ENCODE measurements at places on chromosomes 6 and 20. TPM values are rescaled to one million over a fixed set of nuclear protein-coding genes. Genes with fewer than 3 reads are reported as not detected.

DNA sequence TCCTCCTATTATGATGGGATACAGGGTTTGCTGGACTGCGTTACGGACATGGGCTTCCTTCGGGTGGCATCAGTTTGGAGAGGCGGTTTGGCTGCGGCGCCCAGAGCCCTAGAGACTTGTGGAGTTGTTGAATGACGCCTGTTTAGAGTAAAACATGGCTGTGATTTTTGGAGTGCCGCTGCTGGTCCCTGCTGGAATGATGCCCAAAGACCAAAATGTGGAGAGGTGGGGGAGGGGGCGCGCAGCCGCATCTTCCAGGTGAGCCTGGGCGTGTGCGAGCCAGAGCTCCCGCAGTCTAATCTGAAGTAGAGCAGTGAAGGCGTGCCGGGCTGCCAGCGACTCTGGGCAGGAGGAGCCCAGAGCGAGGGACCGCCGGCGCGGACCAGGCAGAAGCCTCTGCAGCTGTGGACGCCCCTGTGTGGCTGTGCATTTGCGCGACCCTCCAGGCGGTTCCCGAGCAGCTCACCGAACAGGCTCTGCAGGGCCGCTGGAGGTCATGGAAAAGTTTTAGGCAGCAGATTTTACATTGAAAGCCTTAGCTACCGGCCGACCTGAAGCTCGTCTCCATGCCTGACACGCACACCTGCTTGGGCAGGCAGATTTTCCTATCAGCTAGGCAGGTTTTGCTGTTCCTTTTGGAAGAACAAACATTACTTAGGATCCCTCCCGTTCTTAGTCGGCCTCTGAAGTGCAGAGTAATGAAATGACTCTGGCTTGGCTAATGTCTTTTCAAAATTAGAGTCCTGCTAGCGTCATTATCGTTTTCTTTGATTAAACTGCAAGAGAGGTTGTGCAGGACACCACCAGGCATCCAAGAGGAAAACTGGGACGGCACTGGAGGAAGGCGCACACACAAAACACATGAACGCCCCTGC lies 298.2 kb downstream of the PHACTR1 start:
- DNase-seq, result no peak

DNA sequence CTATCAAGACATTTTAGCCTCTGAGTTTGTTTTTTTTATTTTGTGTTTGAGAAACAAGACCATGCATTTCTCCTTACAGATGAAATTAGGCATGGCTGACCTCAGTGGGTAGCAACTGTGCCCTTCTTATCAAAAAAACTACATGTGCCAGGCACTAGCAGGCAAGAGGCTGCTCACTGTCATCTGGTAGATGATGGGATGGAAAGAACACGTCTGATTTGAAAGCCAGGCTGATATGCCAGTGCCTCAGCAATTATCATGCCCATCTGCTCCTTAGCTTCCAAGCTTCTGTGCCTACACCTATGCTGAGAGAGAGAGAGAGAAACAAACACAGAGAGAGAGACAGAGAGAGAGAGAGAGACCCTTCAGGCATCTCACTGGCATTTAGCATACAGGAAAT lies 149.9 kb downstream of the C6orf118 start:
- no peak for DNase-seq

Gene HLA-DMA
- 12.4 TPM for total RNA-seq

DNA sequence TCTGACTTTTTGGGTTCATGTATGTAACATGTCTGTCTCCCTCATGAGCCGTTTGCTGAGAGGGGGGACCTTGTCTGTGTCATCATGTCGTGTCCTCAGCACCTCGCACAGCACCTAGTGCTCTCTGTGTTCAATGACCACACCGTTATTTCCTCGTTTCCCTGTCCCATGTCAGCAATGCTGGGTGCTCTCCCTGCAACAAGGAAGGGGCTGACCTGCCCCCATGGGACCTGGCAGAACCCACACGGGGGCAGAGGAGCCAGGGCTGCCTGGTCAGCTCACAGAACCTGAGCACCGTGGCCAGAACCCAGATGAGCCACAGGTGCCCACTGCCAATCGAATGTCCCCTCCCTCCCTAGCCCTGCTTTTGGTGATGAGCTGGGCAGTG lies 7.3 kb downstream of the ADA start:
- DNase-seq, result no peak

DNA sequence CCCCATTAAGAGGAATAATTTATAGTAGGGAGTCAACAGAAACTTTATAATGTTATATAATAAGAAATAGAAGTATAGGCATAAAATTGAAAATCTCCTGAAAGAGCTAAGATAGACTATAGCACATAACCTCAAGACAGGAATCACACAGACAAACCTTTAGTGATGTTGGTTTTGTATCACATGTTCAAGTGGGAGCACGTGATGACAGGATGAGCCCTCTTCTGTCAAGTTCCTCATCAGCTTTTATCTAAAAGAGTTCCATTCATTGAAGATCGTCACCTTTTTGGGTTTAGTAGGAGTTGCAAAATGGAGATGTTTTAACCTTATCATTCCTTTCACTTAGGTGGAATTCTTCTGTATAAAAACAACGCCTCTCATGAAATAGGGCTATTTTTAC lies 127.0 kb downstream of the MCHR2 start:
- no peak for DNase-seq

DNA sequence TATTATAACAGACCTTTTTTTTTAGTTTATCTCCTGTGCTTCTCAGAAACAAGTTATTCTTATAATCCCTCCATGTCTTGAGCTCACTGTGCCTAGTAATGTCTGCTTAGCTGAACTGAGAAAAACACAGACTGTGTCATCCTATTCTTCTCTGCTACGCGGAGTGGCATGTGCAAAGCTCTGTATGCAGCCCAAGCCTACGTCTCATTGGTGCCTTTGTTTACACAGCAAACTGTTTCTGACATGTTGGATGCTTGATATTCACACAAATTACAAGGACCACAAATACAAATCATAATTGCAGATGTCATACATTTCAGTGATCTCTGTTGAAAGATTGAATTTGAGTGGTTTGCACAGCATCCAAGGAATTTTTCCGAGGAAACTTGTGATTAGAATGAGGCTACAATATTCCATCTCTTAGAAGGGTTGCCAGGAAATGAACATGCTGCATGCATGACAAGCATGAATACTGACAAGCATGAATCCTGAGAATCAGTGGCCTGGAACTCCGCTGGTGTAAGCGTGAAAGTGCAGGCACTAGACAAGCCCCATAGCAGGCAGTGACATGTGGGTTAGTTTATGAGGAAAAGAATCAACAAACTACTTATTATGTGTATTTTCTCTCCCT lies 128.4 kb upstream of the SGK1 start:
- DNase-seq, result no peak

- DNase-seq, result no peak
These were observed 52.6 kb downstream of the GFRAL start for GRCh38 chr6:55379895-55380294.

DNA sequence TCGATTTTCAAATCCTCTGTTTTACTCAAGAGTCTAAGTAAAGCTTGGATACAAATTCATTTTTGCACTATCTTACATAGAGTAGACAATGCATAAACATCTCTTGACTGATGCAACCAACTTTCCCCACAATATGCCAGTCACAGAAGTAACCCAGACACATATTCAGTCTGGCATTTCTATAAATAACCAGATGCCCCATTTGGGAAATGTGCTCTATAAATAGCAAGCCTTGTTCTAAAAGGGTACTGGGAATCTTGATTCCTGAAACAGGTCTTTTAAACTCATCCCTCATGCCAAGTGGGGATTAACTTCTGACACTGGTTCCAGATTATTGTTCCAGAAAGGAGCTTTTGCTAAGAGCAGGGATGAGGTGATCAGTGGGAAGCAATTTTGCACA lies 411.7 kb downstream of the EPM2A start:
- DNase-seq, result no peak

Gene LGSN
- total RNA-seq, result 0.05 TPM

Gene ZFAND3
- total RNA-seq, result 84.0 TPM

DNA sequence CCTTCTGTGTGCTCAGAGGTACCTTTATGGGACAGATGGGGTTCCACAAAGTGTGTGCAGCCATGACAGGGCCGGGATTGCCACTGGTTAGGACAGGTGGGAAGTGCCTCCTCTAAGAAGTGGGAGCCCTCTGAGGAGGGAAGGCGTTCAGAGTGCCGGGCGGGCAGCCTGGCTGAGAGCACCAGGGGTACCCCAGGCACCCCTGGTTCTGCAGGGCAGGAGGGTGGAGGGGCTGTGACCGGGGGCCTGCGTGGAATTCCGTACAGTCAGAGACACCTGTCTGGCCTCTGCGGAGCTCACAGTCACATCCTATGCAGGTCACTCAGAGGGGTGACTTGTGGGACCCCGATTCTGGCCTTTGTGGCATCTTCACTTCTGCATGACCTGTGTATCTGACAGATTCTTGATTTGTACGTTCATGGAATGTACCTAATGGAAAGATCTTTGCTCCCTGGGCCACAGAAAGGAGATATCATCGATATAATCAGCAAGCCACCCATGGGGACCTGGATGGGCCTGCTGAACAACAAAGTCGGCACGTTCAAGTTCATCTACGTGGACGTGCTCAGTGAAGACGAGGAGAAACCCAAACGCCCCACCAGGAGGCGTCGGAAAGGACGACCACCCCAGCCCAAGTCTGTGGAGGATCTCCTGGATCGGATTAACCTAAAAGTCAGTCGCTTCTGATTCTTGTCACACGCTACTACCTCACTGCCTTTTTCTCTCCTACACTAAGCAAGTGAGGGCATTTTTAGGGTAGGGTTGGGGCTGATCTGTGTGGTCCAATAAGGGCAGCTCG lies 190.9 kb downstream of the SASH1 start:
- no peak for DNase-seq

- DNase-seq, result no peak
These were observed 558.2 kb upstream of the CITED2 start for GRCh38 chr6:139932671-139933070.

DNA sequence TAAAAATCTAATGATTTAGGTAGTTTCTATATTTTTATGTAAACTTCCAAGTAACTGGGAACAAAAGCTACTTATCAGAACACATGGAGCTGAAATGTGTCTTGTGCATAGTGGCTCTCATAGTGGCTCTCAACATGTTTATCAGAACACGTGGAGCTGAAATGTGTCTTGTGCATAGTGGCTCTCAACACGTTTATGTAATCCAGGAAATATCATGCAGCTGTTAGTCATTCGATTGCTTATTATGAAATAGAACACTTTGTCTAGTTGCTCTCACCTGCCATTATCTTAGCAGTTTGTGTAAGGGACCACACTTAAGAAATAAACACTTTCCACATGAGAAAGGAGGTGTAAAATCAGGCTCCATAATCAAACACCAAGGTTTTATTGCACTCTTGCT lies 119.2 kb upstream of the ASCC3 start:
- no peak for DNase-seq

DNA sequence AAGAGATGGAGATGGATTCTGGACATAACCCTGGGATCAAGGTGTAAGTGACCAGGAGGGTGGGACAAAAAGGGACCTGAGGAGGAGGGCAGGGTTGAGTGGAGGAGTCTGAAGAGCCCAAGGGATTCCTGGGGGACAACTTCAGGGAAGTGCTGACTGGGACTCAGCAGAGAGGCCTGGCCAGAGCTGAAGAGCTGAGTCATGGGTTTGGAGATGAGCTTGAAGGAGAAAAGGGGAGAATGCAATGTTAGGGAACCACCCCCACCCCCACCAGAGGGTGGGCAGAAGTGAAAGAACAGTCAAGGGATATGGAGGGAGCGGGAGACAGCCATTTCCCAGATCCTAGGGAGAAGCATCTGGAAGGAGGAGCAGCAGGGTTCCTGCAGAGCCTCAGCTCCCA lies 55.2 kb downstream of the INSM1 start:
- no peak for DNase-seq

GRCh38 chr6:32689531-32690501 lies 23.4 kb upstream of the HLA-DQB1 start:
- no peak for DNase-seq

GRCh38 chr6:36985417-36985807 lies 584 bp downstream of the MTCH1 start:
- DNase-seq, result no peak

- DNase-seq, result no peak
These were observed 32.1 kb upstream of the RANBP9 start for GRCh38 chr6:13743736-13744127.

Gene NKAIN2
- 0.69 TPM for total RNA-seq

- DNase-seq, result no peak
These were observed 79.5 kb upstream of the PAK5 start for GRCh38 chr20:9918348-9918747.

Gene C20orf202
- not detected for total RNA-seq

Gene TFAP2B
- total RNA-seq, result not detected

DNA sequence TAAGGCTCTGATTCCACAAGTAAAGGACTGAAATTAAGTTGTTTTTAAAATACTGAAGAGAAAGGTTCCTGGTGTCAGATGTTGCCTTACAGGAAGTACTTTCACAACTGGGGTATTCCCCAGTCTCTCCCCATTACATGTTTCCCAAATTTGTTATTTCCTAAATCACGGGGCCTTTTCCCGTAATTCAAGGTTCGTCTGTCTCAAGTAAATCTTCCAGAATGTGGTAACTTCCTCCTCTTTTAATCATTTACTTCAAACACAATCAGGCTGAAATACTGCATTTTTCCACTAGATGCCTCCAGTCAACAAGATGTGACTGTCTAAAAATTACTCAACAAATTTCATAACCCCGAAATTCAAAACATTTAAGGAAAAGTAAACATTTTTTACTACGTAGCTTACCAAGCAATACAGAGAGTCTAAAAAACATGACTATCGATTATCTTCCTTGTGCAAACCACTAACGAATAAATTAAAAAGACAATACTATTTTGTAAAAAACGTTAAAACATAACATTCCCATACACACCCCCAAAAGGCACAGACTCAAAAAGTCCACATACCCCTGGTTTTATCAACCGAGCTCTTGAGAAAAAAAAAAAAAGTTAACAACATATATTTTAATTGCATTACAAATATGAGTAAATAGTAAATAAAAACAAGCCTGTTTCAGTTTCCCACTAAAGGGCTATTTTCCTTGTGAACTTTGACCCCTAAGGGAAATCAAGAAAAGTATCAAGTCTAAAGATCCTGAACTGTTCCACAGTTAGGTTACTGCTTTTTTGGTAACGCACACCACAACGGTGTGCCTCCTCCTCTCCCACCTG lies 1.7 kb downstream of the SOD2 start:
- DNase-seq, result no peak

Gene APOBEC2
- not detected for total RNA-seq

Gene NFATC2
- total RNA-seq, result 7.3 TPM

Gene MYO6
- 69.2 TPM for total RNA-seq

DNA sequence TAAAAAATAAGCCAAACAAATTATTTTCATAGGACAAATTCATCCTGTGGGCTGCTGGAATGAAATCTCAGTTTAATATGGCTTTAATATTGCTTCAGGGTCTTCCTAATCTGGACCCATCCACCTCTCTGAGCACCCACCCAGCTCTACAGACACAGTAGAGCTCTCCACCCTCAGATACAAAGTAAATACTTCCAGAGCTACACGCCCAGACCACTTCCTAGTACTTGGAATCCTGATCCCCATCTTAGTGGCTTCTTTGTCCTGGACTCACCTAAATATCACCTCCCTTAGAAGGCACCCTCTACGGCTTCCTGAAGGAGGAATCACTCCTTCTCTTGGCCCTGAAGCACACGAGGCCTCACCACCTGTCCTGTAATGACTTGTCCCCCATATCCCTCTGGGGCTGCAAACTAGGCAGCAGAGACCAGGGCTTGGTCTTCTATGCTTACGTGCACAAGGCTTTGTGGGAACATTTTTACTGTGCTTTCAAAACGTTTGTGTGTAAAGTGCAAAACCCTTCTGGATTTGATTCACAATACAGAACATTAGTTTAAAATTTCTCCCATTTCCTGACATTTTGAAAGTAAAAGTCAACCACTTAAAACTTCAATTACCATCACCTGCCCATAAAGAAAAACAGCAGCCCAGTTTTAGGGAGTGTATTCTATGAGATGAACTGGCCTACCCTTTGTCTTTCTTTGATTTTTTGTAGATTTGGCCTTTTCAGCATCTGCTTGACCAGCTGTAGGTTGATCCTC lies 2.4 kb downstream of the CTCFL start:
- DNase-seq, result no peak

Gene CUTA
- 151 TPM for total RNA-seq
